ENCODE measurements at places on chromosomes 5 and 9.

DNA sequence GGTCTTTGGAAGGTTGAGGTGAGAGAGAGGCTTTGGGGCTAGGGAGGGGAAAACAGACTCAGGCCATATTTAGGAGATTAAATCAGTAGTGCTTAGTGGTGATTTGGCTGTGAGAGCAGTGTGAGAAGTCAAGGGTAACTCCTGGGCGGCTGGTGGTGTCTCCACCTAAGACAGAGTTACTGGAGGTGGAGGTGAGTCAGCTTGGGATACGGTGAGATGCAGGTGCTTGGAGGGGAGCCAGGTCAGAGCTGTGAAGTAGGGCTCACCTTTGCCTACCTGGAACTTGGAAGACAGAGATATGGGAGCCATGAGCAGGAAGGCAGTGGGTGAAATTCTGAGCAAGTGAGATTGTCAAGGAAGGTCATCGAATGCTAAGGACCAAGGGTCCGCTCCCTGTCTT lies 24.5 kb downstream of the RGS3 start:
- no peak for DNase-seq

DNA sequence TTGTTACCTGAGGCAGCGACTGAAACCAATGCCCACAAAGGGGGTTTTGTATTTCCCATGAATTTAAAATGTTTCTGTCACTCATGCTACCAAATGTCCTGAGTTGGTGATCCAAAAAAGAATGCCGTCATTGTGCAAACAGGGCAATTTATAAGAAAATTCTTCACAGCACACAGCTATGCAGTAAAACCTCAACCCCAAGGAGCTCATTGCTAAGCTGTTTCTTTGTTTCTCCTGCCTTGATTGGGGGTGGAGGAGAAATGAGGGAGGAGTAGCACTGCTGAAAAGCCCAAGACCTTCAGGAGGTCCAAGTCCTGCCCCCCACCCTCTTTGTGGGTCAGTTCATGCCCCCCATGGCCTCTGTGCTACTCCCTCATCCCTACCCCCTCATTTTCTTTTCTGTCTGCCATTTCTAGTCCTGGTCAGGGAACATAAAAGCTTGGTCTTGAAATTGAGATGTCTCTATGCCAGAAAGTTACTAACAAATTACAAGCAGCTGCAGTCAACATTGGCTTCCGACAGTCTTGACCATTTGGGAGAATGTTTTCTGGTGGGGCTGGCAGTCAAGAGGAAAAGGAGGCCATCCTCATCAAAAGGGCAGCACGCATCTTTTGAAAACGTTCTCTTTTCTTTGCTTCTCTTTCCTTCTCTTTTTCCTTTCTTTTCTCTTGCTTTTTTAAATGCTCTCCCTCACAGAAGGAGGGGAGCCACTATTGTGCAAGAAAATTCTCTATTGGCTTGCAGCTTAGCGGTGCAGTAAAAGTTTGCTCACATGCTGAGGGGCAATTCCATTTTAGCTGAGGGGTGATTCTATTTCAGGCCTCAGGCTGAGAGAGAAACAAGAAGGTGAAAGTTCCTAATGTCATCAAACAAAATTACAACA lies 133.3 kb downstream of the GCNT1 start:
- DNase-seq: no peak

GRCh38 chr5:139842321-139842720 lies 46.7 kb downstream of the PSD2 start:
- no peak for DNase-seq

DNA sequence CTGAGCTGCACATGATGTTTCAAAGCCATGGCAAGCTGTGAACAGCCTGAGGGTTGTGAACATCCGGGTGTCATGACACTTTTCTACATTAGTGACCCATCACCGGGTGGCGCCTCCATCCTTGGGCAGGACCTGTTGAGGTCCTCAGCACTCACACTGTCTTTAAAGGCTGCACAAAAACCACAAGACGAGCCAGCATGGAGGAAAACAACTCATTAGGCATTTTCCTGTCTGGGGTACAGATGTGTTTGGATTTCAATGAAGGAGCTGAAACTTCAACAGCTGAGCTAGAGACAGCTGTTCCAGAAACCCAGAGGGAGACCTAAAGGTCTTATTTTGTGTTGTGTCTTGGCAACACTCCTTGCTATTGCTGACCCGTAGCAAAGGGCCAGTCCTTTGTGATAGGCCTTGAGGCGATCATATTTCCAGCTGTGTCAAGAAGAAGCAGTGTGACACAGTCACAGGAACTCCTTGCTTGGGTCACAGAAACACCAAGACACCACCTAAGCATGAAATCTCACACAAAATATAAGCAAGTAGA lies 151.8 kb upstream of the VLDLR start:
- no peak for DNase-seq

GRCh38 chr5:155903791-155904190 lies 423.2 kb upstream of the SGCD start:
- DNase-seq: no peak

- no peak for DNase-seq
Measured at GRCh38 chr5:79964136-79964535, 26.9 kb downstream of the MTX3 start.

DNA sequence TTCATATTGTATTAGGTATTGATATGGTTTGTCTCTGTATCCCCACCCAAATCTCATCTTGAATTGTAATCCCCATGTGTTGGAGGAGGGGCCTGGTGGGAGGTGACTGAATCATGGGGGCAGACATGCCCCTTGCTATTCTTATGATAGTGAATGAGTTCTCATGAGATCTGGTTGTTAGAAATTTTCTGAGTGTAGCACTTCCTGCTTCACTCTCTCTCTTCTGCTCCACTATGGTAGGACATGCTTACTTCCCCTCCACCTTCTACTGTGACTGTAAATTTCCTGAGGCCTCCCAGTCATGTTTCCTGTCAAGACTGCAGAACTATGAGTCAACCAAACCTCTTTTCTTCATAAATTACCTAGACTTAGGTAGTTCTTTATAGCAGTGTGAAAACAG lies 187.4 kb upstream of the SLC24A2 start:
- peak; percentile 27 for DNase-seq

GRCh38 chr5:44779167-44779566 lies 29.6 kb upstream of the MRPS30 start:
- no peak for DNase-seq

- no peak for DNase-seq
Measured at GRCh38 chr9:124205686-124206352, 51.9 kb upstream of the NEK6 start.

DNA sequence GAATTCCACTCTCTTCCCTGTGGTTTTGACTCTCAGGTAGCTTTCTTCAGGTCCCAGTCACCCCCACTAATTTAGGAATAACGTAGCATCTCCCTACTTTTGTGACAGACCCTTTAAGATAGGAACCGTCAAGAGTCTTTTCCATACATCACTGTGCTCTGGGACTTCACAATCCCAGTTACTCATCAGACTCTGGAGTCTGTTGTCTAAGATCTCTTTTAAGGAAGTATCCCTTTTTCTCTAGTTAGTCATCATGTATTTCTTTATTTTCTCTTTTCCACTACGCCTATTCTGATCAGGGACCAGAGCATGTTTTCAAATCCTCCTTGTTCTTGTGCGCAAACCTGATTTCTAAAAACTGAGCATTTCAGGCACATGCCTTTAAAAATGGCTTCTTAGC lies 143.0 kb downstream of the GOLPH3 start:
- DNase-seq: no peak

DNA sequence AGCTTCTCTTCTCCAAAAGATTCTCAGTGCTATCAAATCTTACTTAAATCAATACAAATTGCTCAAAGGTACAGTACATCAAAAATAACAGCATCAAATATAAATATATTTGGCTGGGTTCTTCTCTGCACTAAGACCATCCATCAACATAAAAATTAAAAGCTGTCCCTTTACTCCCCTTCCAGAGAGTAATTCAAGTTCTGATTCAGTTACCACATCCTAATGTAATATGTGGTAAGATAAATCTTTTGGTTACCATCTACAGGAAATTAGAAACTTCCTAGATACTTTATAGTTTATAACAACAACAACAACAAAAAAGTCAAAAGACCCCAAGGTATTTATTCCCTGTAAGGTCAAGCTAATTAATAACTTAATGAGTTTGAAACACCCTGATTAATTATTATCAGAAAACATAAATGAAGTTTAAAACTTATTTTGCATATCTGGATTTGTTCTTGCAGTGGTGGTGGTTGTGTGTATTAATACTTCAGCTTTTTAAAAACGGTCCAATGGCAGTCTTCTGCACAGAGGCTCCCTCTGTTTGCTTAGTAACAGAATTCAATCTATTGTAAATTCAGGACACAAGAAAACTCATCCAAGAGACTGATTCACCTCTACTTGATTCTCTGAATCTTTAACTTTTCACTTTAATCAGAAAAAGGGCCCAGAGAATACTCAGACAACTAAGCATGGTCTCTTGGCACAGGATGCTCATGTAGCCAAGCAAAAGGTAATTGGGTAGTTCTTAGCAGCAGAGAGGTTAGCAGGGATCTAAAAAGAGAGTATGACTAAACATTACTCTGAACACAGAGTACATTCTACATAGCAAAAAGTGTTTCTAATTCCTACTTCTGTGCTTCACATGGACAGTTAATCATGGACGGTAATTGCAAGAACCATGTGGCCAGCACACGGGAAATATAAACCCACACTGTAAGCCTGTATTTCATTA lies 20.1 kb downstream of the DIAPH1 start:
- DNase-seq: no peak

DNA sequence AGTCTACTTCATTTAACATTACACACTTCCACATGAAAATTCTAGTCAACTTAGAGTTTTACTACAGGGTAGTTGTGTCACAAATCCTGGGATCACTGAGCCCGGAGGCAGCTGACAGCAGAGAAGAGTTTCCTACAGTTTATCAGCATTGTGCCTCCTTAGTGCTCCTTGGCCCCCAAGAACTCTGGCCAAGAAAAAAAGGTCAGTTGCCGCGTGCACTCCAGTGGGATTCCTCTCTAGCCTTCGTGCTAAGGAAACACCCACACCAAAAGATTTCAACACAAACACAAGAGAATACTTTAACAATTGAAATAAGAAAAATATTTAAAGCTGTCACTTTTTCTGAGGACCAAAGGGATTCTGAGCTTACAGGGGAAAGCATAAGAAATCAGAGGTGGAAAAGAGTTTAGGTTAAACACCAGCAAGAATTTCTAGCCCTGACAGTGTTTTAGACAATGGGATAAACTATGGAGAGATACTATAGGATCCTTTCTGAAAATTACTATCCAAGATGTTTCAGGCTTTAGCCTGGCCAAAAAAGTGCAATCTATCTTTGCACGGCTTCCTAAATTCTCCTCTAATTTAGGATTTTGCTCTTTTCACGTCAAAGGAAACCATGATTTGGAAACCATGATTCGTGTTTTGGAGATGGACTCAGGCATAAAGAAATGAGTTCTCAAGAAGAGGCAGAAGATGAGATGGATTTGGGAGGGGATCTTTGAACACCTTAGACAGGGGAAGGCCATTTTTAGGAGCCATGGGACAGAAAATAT lies 606.8 kb downstream of the RAB3C start:
- DNase-seq: no peak

All from CD4-positive, alpha-beta T cell (primary cell).